Smooth muscle cell of trachea (primary cell): ENCODE measurements at places on chromosomes 3 and 15. TPM values are rescaled to one million over a fixed set of nuclear protein-coding genes. Genes with fewer than 3 reads are reported as not detected.

The PLSCR2 gene
- total RNA-seq, result not detected in 2 replicates

The MOBP gene
- under 0.01 TPM in 1 of 2 replicates, not detected in the other for total RNA-seq

The FSIP1 gene
- 1.6 and 2.6 TPM in 2 replicates for total RNA-seq

The FNDC3B gene
- 83.2 and 85.7 TPM in 2 replicates for total RNA-seq

The TOPAZ1 gene
- not detected in 2 replicates for total RNA-seq

The CAMKV gene
- not detected in 2 replicates for total RNA-seq

The MKRN3 gene
- total RNA-seq, result 1.3 and 3.0 TPM in 2 replicates

The GOLGA8J gene
- not detected in 2 replicates for total RNA-seq

The FAM81A gene
- total RNA-seq, result 0.29 and 0.33 TPM in 2 replicates

The SH2D7 gene
- under 0.01 TPM in 1 of 2 replicates, not detected in the other for total RNA-seq

The ITIH1 gene
- not detected in 2 replicates for total RNA-seq
